ENCODE measurements at places on chromosomes 5 and 9.

DNA sequence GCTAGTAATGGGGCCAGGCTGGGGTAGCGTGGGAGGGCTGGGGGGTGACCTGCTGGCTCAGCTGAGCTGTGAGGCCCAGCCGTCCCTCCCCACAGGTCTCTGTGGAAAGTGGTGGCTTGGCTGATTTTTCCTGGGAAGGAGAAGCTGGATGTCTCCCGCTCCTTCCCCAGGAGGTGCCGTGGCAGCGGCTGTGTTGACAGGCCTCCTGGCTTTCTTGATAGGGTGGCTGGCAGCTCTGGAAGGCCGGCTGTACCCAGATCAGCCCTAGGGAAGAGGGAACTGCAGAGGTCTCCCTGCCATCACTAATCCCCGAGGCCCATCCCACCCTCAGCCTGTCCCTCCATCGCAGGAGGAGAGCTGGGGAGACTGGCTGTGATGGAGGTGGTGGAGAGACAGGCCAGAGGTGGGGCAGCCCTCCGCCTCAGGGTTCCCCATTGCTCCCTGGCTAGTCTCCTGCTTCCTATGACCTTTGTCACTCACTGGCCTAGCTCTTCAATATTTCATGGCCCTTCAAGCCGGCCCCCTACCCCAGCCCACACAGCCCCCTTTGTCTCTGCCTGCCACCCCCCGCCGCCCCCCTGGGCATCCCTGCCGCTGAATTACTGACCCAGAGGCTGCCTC, 6.8 kb downstream of the CXXC5 start:
- no peaks in the 10 kb centered on the region for H3K36me3 ChIP-seq
- H3K27me3 ChIP-seq = no peaks in the 10 kb centered on the region
- H3K4me3 ChIP-seq = no peak overlapping the region
- DNase-seq = no peak
- H3K27ac ChIP-seq = peak overlapping the region; percentile 93

DNA sequence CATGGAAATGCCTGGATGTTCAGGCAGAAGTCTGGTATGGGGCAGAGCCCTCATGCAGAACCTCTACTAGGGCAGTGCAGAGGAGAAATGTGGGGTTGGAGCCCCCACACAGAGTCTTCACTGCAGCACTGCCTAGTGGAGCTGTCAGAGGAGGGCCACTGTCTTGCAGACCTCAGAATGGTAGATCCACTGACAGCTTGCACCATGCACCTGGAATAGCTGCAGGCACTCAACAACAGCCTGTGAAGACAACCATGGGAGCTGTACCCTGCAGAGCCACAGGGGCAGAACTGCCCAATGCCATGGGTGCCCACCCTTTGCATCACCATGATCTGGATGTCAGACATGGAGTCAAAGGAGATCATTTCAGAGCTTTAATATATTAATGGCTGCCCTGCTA, 36.9 kb downstream of the TRIP13 start:
- H3K27ac ChIP-seq = no peak overlapping the region
- H3K4me1 ChIP-seq = peaks cover 9% of the 10 kb centered on the region

GRCh38 chr9:105270711-105271110, 26.3 kb downstream of the SLC44A1 start:
- DNase-seq = no peak
- no peak overlapping the region for H3K4me3 ChIP-seq

- no peaks in the 10 kb centered on the region for H3K27me3 ChIP-seq
- H3K27ac ChIP-seq = no peak overlapping the region
- DNase-seq = no peak
- H3K4me3 ChIP-seq = no peak overlapping the region
Observed at GRCh38 chr5:126348855-126349635, 74.2 kb upstream of the GRAMD2B start.

DNA sequence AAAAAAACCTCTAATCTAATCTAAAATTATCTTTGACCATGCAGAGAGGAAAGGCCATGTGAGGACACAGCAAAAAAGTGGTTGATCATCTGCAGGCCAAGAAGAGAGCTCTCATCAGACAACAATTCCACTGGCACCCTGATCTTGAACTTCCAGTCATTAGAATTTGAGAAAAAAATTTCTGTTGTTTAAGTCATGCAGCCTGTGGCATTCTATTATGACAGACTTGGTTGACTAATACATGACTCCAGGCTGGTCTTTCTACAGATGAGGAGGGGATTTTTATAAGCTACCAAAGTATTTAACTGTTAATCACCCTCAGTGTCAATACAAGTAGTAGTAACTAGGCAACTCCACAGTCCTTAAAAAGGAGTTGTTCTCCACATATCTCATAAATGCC, 358.5 kb upstream of the RGMB start:
- no peak overlapping the region for H3K4me3 ChIP-seq
- DNase-seq = no peak
- H3K36me3 ChIP-seq = no peaks in the 10 kb centered on the region
- H3K27me3 ChIP-seq = no peaks in the 10 kb centered on the region
- no peak overlapping the region for H3K27ac ChIP-seq
- H3K4me1 ChIP-seq = no peaks in the 10 kb centered on the region

DNA sequence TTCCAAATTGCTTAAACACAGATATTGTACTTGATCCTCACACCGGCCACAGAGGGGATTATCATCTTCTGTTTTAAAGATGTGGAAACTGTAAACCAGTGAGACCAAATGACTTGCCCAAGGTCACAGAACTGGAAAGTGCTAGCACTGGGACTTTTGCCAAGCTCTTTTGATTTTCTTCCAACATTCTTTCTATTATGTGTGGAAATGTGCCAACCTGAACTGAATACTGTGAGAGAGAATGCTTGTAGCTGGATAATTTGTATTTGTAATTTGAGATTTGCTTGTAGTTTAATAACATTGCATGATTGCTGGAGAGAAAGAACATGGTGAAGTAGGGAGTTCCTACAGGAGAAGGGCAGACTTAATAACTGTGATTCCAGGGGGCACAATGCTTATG, 977.9 kb upstream of the NUDT12 start:
- no peaks in the 10 kb centered on the region for H3K27me3 ChIP-seq
- H3K36me3 ChIP-seq = no peaks in the 10 kb centered on the region
- no peak overlapping the region for H3K4me3 ChIP-seq
- H3K4me1 ChIP-seq = peaks cover 10% of the 10 kb centered on the region
- peak; percentile 36 for DNase-seq

DNA sequence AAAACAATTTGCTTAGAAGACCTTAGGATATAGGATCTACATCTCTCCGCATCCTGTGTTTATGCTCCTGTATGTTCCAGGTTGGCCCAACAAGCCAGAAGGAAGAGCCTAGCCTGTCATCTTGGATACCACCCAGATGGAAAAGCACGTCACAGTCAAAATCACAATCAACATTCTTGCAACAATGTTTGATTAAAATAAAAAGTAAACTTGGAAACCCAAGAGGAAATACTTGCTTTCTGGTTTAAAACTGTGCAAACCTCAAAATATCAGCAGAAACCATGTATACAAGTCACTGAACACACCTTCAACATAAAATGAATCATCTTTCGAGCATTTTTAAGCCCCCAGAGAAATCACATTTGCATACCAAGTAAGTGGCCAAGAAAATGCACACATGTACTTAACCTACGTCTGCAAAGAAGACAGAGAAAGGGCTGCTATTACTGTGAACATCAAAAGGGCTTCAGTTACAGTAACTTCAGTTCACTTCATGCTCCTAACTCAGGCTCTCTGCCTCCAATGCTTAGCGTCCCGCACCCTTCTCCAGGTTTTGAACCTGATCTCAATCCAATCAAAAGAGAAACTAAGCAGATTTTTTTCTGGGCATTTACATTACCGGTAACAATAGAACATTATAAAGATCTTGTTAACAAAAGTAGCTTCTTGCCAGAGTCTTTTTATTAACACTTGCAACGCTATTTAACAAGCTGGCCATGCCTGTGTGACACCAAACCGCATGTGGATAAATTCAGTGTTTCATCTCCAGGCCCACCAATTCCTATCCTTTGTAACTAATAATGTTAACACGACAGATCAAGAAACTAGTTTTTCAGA, 1.3 kb downstream of the ENC1 start:
- no peak for DNase-seq
- peak overlapping the region; percentile 85 for H3K4me3 ChIP-seq
- H3K36me3 ChIP-seq = no peaks in the 10 kb centered on the region
- peaks cover 27% of the 10 kb centered on the region for H3K4me1 ChIP-seq
- no peaks in the 10 kb centered on the region for H3K27me3 ChIP-seq
- H3K27ac ChIP-seq = peak overlapping the region; percentile 97

- H3K36me3 ChIP-seq = no peaks in the 10 kb centered on the region
- no peak for DNase-seq
- H3K27ac ChIP-seq = no peak overlapping the region
- H3K4me3 ChIP-seq = no peak overlapping the region
- no peaks in the 10 kb centered on the region for H3K27me3 ChIP-seq
- no peaks in the 10 kb centered on the region for H3K4me1 ChIP-seq
Observed at GRCh38 chr5:84069608-84070179, 315.0 kb downstream of the EDIL3 start.

- no peak for DNase-seq
- no peaks in the 10 kb centered on the region for H3K4me1 ChIP-seq
Observed at GRCh38 chr5:111427762-111428161, 84.6 kb downstream of the STARD4 start.

DNA sequence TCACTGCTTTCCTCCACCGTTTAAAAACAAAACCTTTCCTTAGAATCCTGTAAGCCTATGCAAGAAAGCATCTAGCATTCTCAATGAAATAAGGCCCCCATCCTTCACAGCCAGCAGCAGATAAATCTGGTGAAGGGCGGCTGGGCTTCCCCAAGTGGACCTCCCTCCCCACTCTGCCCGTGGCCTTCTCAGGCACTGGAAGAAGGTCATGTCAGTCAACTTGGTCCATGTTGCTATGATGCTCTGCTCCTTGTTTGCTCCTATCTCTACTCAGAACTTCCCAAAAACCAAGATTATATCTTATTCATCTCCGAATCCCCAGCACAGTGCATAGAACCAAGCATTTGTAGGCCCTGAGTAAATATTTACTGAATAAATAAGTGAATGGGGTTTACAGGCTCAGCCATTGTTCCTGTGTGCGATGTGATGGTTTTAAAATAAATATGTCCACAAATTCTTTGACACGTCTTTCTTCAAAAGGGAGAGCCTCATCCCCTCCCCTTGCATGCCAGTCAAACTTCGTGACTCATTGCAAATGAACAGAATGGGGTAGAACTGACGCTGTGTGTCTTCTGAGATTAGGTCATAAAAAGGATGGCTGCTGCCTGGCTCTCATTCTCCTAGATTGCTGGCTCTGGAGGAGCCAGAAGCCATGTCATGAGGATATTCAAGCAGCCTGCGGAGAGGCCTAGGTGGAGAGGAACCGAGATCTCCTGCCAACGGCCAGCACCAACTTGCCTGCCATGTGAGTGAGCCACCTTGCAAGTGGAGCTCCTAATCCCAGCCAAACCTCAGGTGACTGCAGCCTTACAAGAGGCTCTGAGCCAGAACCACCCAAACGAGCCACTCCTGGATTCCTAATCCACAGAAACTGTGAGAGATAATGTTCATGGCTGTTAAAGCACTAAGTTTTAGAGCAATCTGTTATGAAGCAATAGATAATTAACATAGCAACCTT, 70.5 kb downstream of the MED27 start:
- DNase-seq = no peak
- H3K36me3 ChIP-seq = peaks cover 3% of the 10 kb centered on the region
- peaks cover 12% of the 10 kb centered on the region for H3K4me1 ChIP-seq
- no peaks in the 10 kb centered on the region for H3K27me3 ChIP-seq
- H3K27ac ChIP-seq = no peak overlapping the region

DNA sequence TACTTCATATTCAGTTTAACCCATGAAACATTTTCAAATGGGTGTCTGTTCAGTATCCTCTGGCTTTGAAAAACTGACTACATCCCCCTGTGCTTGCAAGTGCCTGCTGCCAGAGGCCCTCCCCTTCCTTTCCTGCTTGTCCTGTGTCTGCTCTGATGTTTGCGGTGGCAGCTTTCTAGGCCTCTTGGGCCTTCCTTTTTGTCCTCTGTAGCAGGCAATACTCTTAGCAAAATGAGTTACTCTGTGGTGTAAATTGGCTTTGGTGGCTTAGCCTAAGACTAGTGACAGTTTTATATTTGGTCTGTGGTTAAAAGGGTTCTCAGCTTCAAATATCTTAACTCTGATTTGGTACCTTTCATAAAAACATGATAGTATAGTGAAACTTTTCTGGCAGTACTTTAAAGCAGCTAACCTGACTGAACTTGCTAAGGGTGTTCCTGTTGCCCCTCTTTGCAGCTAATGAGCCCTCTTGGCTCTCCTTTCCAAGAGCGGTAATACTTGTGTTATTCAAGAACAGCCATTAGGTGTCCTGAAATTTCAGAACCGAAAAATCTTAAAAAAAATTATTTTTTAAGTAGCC, 76.6 kb downstream of the GOLM1 start:
- H3K4me1 ChIP-seq = no peaks in the 10 kb centered on the region
- no peak overlapping the region for H3K27ac ChIP-seq
- no peaks in the 10 kb centered on the region for H3K27me3 ChIP-seq

- H3K27me3 ChIP-seq = no peaks in the 10 kb centered on the region
- peaks cover 9% of the 10 kb centered on the region for H3K4me1 ChIP-seq
- DNase-seq = no peak
- no peaks in the 10 kb centered on the region for H3K36me3 ChIP-seq
- no peak overlapping the region for H3K27ac ChIP-seq
Observed at GRCh38 chr5:118984602-118985001, 3.7 kb downstream of the DTWD2 start.

GRCh38 chr5:149138182-149138923, 2.9 kb upstream of the ABLIM3 start:
- H3K4me3 ChIP-seq = no peak overlapping the region
- H3K4me1 ChIP-seq = no peaks in the 10 kb centered on the region
- no peaks in the 10 kb centered on the region for H3K36me3 ChIP-seq
- peaks cover 9% of the 10 kb centered on the region for H3K27me3 ChIP-seq

- H3K4me3 ChIP-seq = no peak overlapping the region
- no peaks in the 10 kb centered on the region for H3K27me3 ChIP-seq
- H3K36me3 ChIP-seq = no peaks in the 10 kb centered on the region
- DNase-seq = no peak
- H3K27ac ChIP-seq = no peak overlapping the region
- no peaks in the 10 kb centered on the region for H3K4me1 ChIP-seq
Observed at GRCh38 chr5:24598956-24599355, 45.8 kb downstream of the CDH10 start.

DNA sequence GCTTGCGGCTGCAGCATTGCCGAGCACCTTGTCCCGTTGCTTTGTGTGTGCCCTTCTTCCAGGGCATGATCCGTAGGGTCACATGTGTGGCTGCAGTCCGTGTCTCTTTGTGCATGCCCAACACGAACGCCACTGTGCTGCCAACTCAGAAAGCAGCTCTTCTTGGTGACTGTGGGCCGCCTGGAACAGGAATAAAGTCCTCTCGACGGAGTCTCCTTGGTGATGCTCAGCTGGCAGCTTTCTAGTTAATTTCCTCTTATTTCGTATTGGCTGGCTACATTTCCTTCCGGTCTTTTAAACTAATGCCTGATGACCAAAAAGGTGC, 5.8 kb downstream of the EXOC3 start:
- H3K4me1 ChIP-seq = no peaks in the 10 kb centered on the region
- no peak overlapping the region for H3K4me3 ChIP-seq
- no peak for DNase-seq
- H3K27me3 ChIP-seq = no peaks in the 10 kb centered on the region

- no peak for DNase-seq
- H3K36me3 ChIP-seq = no peaks in the 10 kb centered on the region
- H3K4me3 ChIP-seq = no peak overlapping the region
- no peaks in the 10 kb centered on the region for H3K27me3 ChIP-seq
- no peaks in the 10 kb centered on the region for H3K4me1 ChIP-seq
Observed at GRCh38 chr9:70079417-70080037, 35.9 kb downstream of the MAMDC2 start.

GRCh38 chr5:77218263-77218662, 7.8 kb downstream of the PDE8B start:
- DNase-seq = peak; percentile 20
- no peak overlapping the region for H3K27ac ChIP-seq
- no peak overlapping the region for H3K4me3 ChIP-seq
- H3K36me3 ChIP-seq = no peaks in the 10 kb centered on the region
